Stimulated activated CD8-positive, alpha-beta memory T cell treated with anti-CD3 and anti-CD28 coated beads, Interleukin-2, amount 100 ng/mL, for 48 hours (primary cell): ENCODE measurements at places on chromosomes 3 and 15.

DNA sequence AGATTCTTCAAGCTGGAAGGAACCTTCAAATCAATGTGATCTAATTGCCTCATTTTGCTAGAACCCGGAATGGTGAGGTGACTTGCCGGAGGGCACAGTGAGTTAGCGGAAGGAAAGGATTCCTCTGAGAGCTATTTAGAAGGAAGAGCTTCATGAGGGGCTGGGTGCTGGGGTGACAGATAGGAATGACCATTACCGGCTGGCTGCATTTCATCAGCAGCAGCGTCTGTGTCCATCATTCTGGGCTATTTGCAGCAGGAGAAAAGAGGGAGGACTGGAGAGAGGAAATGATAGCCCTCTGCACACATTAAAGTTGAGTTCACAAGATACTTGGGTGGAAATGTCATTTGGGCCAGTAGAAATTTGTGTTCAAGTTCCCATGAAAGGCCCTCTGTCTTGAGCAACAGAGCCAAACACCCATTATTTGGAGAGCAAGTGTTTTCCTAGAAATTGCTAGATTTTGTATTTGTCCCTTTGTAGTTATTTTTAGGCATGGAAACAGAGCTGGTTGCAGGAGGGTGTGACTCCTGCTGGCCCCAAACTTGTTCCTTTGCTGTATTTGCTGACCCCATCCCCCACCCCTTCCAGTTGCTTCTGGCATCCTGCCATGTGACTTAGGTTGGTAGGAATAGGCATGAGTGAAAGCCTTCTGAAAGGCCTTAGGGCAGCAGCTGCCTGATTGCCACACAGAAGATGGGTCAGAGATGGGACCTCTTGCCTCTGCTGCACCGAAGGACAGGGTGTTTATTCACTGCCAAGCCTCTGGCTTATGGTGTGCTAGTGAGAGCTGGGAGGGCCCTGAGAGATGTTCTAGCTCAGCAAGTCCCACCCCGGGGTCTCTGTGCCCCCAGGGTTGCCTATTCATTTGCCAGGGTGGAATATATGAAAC lies 87.5 kb upstream of the PLXNA1 start:
- no peak for DNase-seq

GRCh38 chr3:50303013-50303815 lies at the start of gene HYAL1:
HYAL1 (minus strand) TSS chr3:50303574; CDS start chr3:50302956, 618 bp downstream.
- no peak for DNase-seq

DNA sequence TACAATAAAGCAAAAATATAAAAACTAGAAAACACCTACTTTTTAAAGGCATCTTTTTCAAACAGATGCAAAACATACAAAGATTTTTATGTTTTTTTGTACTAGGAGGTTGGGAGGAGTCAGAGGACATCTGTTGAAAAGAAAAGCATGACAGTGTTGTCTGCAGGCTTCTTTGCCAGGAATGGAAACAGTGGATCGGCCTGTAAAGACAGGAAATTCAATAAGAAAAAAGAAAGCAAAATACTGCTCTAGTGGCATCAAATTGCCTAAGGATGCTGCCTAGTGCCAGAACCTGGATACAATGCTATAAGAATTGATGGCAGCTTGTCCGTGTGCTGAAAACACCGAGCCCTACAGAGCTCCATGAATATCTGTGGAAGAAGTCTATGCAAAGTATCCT lies 69.9 kb downstream of the TBC1D5 start:
- no peak for DNase-seq

DNA sequence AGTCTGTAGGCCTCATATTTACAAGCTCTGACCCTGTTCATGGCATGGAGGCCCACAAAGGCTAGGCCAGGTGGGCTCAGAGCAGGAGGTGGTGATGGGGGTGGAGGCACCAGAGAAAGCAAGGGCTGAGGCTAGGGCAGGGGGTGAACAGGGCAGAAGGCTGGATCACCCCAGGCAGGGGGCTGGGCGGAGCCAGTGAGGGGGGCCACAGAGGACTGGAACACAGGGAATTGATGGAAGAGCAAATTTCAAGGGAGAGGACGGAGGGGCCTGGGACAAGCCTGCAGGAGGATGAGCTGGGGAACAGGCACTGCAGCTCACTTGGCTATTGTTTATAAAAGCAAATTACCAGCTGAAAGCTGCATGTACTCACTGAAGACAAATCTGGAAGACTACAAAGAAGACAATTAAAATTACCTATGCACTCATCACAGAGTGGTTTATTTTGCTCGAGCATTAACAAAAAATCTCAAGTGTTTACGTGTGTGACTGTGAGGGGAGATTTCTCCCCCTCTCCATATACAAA lies 11.0 kb downstream of the TNFAIP8L3 start:
- no peak for DNase-seq

GRCh38 chr3:153173758-153174516 lies 11.9 kb downstream of the RAP2B start:
- DNase-seq, result no peak

- DNase-seq, result no peak
Observed at GRCh38 chr3:30520699-30521098, 85.7 kb upstream of the TGFBR2 start.

DNA sequence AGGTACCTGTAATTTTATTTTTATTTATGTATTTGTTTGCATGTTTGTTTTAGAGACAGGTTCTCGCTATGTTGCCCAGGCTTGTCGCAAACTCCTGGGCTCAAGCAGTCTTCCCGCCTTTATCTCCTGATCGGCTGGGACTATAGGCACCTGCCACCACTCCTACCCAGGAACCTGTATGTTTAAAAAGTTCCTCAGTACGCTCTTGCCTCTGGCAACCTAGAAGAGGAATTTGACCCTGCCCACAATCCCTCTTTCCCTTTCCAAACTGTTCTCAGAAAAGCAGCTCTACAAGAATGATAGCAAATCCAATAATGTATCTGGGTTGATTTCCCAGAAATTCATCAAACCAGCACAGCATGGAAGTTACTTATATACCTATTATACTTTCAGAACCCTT lies 20.9 kb upstream of the PHLDB2 start:
- no peak for DNase-seq

DNA sequence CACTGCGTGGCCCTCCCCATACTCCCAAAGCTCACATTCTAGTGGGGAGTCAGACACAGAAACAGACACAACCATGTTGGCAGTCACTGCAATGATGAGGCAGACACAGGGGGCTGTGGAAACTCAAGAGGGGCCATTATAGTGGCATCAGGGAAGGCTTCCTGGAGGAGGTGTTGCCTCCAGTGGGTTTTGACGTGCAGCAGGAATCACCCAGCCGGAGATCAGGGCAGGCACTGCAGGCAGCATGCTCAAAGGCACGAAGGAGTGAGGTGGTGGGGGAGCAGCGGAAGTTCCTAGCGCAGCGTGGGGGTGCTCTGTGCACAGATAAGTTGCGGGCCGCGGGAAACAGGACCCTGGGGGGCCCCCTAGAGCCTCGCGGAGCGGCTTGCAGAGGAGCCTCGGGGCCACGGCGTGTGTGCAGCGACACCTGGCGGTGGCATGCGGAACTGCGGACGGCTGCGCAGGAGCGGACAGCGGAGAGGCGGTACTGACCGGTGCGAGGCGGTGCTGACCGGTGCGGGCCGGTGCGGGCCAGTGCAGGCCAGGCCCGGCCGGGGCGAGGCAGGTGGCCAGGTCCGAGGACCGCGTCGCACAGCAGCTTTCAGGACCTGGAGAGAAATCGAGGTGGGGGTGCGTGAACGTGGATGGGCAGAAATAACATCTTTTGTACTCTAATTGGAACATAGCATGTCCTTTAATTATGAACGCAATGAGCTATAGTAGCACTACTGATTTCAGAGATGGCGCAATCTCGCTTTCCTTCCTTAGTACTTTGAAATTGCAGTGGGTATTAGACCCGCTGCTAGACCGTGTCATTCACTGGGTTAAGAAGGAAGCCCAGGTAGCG lies 101.5 kb downstream of the FBLN2 start:
- peak; percentile 63 for DNase-seq

DNA sequence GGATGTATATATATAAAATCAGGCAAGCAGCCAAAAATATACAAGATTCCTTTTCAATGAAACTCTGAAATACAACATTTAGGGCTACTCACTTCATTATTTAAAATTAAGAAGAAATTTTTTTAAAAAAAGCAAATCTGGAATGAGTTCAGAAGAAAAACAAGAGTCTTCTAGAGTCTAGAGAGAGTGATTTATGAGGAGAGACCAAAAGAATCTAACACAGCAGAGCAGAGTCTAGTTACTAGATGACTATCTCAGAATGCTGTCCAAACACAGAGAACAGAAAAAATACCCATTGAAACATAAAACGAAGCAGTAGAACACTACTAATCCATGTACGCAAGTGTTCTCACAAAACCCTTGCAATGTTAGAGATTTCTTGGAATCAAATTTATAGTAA lies 275.2 kb upstream of the CBLB start:
- no peak for DNase-seq

- no peak for DNase-seq
Observed at GRCh38 chr3:50251220-50251619, 15.2 kb downstream of the GNAI2 start.

DNA sequence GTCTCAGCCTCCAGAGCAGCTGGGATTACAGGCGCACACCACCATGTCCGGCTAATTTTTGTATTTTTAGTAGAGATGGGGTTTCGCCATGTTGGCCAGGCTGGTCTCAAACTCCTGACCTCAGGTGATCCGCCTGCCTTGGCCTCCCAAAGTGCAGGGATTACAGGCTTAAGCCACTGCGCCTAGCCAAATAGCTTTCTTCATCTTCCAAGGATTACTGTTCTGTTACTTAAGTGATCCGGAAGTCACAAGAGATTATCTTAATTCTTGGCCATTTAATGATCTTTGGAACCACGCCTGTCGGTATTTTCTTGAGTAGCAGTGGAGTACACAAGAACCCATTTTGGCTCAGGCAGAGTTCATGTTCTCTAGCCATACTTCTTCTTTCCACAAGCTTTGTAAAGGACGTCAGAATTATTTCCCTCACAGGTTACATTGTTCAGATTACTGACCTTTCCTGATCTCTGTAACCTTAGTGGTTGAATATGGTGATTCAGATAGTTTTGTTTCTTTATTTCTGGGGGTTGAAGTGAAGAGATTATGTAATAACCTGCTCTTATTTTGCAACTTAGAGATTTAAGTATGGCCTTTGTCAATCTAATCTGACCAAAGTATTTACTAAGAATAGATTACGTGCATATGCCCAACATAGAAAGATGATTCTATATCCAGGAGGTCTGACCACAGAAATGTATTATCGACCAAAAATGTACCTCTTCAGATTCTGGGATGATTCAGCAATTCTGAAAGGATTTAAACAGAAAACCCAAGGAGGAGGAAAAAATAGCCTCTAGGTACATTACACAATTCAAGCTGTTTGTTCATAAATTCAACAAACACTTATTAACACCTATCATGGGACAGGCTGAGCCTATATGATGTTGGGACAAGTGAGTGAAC lies 132.2 kb downstream of the GREM1 start:
- no peak for DNase-seq

GRCh38 chr3:50986726-50987125 lies 312.0 kb downstream of the DOCK3 start:
- no peak for DNase-seq

- no peak for DNase-seq
Observed at GRCh38 chr3:187770224-187770623, 25.0 kb upstream of the BCL6 start.

DNA sequence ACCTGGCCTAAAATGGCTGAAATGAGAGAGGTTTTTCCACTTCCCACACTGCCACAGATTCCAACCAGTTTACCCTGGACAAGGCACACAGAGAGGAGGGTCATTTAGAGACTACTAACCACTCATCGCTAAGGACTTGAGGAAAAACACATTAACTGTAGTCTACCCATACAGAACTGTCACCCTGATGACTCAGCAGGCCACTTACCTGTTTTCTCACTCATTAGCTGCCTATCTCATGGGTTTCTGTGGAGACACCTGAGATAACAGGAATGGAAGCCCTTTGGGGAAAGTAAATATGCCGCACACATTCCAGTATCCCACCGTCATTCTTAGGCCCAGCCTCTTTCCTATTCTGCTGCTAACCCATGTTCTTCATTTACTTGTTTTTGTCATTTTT lies 50.0 kb downstream of the ABCC5 start:
- DNase-seq, result no peak
